ENCODE measurements at places on chromosomes 4 and X.

DNA sequence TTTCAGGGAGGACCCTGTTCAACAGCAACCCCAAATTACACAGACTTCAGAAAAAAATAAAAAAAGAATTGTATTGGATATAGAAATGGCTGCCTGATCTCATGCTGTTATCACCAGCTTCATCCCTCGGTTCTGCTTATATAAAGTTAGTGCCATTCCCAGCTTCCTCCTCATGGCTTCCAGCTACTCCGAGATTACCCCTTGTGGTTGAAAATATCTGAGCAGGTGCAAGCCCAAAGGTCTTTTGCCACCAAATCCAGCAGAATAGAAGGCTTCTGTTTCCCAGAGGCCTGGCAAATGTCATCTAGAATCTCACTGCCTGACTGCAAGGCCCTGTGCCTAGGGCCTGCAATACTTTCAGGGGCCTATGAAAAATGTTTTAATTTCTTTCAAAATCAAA, 13.8 kb upstream of the HPGDS start:
- no peak for DNase-seq
- no peak overlapping the region for H3K27ac ChIP-seq
- no peak overlapping the region for H3K4me3 ChIP-seq
- H3K4me1 ChIP-seq = no peaks in the 10 kb centered on the region
- no peaks in the 10 kb centered on the region for H3K27me3 ChIP-seq

DNA sequence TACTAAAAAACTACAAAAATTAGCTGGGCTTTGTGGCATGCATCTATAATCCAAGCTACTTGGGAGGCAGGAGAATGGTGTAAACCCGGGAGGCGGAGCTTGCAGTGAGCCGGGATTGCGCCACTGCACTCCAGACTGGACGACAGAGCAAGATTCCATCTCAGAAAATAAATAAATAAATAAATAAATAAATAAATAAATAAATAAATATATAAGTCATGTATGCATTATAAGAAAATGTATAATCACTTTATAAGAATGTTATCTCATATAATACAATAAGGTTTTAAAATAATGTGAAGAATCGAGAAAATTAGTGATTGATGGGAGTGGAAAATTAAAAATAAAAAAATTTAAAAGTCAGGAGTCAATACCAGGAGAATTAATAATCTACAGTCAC, 127.5 kb downstream of the GALNTL6 start:
- H3K4me3 ChIP-seq = no peak overlapping the region
- no peaks in the 10 kb centered on the region for H3K36me3 ChIP-seq
- no peaks in the 10 kb centered on the region for H3K4me1 ChIP-seq
- H3K27me3 ChIP-seq = no peaks in the 10 kb centered on the region
- no peak overlapping the region for H3K27ac ChIP-seq
- no peak for DNase-seq

DNA sequence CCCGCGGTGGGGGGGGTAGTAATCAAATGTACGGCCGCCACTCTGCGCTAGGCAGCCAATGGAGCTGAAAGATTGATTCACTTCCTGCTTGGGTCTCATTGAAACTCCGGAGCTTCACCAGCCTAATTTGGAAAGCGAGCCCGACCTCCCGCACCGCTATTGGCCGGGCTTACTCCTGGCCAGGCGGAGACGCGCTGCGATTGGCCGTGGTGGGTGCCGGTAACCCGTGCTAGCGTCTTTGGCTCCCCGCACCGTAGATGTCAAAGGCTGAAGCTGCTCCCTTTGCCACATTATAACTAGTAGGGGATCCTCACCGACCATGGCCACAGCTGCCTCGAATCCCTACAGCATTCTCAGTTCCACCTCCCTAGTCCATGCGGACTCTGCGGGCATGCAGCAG, at the start of gene POU3F4:
POU3F4 (plus strand) TSS at position 285 of the 400 bp plus-strand sequence; CDS start at position 320, 35 bp downstream.
- DNase-seq = peak; percentile 66
- peaks cover 40% of the 10 kb centered on the region for H3K27me3 ChIP-seq
- no peak within 1 kb of the TSS for H3K4me3 ChIP-seq
- no peaks in the 10 kb centered on the region for H3K4me1 ChIP-seq
- H3K27ac ChIP-seq = no peak within 1 kb of the TSS
- no peaks in the 10 kb centered on the region for H3K36me3 ChIP-seq

DNA sequence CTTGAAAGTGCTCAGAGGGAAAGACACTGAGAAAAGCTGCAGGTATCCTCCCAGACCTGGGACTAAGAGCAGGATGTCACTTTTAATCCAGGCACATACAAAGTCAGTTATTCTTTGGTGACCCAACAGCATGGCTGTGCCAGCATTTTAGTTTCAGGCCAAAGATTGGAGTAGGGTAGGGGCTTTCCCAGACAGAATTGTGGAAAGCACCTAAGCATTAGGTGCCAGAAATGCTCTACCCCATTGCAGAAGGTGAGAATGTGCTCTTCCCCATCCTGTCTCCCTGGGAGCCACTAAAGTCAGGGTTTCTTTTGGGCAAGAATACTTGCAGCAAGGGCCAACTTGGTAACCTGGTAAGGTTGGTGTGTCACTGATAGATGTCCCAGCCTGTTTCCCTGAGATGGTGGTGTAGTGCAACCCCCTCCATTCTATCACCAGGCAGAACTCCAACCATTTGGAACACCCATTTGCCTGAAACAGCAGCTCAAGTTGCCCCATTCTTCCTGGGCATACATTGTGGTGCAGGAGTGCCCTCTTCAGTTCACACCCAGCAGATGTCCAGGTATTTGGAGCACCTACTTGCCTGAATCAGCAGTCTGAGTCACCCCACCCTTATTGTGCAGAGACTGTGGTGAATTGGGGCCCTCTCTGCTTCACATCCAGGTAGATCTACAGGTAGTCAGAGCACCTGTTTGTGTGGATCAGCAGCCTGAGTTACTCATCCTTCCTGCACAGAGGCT, 183.5 kb downstream of the ZC4H2 start:
- no peaks in the 10 kb centered on the region for H3K36me3 ChIP-seq
- H3K4me3 ChIP-seq = no peak overlapping the region
- H3K4me1 ChIP-seq = no peaks in the 10 kb centered on the region
- no peak overlapping the region for H3K27ac ChIP-seq
- no peaks in the 10 kb centered on the region for H3K27me3 ChIP-seq

GRCh38 chr4:123477711-123478209, 81.2 kb downstream of the SPRY1 start:
- no peak for DNase-seq
- no peak overlapping the region for H3K4me3 ChIP-seq
- no peaks in the 10 kb centered on the region for H3K36me3 ChIP-seq
- H3K4me1 ChIP-seq = peaks cover 7% of the 10 kb centered on the region

Measured in kidney (tissue), 22 donors.